ENCODE measurements at places on chromosomes 2 and 18.

DNA sequence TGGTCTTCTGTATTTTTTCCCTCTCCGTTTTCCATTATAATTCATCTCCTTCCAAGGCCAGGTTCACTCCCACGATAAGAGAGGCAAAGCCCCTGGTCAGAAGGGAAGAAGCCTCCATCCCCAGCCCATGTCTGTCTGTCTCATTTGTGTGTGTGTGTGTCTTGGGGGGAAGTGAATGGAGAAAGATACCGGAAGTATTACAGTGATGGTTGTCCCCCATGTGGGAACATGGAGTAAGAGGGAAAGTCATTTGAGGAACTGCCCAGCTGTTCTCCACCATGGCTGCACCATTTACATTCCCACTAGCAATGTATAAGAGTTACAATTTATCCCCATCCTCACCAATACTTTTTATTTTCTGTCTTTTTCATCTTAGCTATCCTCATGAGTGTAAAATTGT, 113.6 kb upstream of the ATP8B1 start:
- DNase-seq: no peak

DNA sequence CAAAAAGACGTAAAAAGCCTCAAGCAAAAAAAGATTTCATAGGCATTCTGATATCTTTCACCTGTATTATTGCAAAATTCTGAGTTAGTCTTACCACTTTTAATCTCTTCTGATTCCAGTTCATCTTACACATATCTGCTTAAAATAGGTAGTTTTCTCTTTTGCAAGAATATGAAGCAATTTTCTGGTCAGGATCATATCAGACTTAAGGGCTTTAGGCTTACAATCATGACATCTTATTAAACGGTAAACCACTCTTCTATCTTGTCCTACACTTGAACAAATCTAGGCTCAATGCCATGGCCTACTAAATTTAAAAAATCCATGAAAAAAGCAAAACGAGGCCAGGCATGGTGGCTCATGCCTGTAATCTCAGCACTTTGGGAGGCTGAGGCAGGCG, 50.1 kb upstream of the GAREM1 start:
- no peak for DNase-seq

DNA sequence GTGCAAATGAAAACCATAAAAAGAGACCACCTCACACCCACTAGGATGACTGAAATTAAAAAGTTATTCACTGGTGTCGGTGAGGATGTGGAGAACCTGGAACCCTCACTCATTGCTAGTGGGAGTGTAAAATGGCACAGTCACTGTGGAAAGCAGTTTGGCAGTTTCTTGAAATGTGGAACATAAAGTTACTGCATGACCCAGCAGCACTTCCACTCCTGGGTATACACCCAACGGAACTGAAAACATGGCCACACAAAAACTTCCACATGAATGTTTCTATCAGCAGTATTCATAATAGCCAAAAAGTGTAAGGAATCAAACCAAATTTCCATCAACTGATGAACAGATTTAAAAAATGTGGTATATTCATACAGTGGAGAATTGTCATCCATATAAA, 65.1 kb upstream of the SLC66A3 start:
- no peak for DNase-seq

DNA sequence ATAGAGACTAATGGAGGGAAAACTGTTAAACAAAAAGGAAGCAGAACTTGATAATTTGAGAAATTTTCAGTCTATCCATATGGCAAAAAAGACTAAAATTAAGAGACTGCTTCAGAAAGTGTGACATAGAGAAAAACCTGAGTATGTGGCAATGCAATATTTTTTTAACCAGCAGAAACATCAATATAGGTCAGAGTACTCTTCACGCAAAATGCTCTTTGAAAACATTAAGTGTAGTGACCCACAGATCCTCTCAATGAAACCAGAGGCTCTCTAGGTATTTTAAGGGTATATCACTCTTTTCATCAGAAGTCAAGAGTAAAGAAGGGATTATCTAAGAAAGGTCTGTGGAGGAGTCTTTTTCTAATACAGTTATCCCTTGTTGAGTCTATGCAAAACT, 1394.8 kb downstream of the DSC3 start:
- DNase-seq: no peak

DNA sequence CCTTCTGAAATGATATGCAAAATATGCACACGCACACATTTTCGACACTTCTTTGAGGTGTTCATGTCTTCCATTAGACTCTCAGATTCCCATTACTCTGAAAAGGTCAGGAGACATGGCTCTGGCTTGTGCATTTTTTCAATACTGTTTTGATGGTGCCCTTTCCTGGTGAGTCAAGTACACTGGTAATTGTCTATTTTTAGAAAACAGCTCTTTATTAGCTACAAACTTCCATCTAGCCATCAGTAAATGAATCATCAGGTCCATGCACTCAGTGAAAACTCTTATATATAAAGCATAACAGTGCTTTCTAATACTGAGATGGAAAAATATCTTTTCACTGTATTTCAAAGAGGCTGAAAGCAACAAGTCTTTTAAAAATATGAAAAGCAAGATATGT, 194.9 kb downstream of the GALNT1 start:
- DNase-seq: no peak

- no peak for DNase-seq
Observed at GRCh38 chr2:99806758-99807157, 316.9 kb upstream of the REV1 start.

DNA sequence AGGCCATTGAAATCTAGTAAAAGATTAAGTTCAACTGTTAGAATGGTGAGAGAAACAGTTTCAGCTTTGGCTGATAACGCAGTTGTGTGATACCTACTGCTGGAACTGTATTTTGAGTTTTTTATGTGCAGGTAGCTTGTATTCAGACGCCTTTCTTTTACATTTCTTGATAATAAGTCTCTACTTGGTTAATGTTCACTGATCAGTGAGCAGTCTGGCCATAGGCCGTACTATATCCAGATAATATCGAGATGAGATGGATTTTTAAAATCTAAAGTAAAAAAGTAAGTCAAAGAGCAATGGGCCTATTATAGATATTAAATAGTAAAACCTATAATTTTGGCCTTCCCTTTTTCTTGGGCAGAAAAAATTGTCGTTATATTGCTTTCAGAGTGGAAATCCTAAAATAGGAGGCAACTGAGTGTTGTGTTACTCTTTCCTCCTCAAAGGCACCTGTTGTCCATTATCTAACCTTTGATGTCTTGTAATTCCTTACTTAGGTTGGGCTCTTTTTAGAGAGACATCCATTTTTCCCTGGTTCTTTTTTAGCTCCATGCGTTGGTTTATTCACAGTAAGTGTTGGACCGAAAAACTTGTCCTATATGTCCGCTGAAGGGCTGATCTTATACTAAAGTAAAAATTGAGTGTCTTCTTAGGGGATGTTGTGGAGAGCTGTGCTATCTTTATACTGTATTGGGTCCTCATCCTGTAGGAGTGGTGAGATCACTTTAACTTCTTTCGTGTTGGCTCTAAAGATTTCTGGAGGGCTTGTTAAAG, 1.7 kb downstream of the EML4 start:
- DNase-seq: no peak

GRCh38 chr2:33086400-33087015, 139.8 kb downstream of the LTBP1 start:
- no peak for DNase-seq

- no peak for DNase-seq
Observed at GRCh38 chr18:78664848-78665247, 314.8 kb upstream of the SALL3 start.

DNA sequence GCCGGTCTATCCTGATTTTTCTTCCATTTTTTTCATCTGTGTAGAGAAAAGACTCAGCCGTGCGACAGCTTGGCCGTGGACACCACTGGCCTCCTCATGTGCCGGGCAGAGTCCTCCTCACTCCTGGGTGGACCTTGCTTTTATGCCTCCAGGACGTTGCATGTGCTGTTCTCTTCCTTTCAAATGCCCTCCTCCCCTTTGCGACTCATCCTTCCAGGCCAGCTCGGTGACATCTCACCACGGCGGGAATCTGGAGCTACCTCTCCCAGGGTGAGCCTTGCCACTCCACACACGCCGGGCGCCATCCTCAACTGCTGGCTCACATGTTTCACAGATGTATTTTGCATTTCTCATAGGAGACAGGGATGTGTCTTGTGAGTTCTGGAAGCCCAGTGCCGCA, 198.5 kb upstream of the HDAC4 start:
- DNase-seq: no peak

DNA sequence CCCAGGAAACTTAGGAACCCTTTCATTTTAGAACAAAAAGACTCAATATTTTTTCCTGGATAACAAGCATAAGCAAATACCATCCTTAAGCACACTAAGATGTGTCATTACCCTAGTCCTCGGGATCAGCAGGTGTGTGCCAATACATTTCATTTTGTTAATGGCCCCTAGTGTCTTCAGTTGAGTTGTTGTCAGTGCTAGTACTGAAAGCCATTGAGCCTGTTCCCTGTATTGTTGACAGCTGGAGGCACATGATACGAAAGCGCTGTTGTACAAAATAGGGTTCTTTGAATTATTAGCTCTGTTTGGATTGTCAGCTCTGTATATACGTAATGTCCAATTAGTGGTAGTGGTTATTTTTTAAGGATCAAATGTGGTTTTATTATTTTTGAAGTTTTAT, 29.5 kb downstream of the VAPA start:
- no peak for DNase-seq

GRCh38 chr2:29039718-29040480, 34.4 kb downstream of the PCARE start:
- DNase-seq: no peak

GRCh38 chr2:157747695-157748370, 119.2 kb upstream of the ACVR1C start:
- no peak for DNase-seq

GRCh38 chr18:57107140-57107832, 39.6 kb upstream of the BOD1L2 start:
- no peak for DNase-seq

DNA sequence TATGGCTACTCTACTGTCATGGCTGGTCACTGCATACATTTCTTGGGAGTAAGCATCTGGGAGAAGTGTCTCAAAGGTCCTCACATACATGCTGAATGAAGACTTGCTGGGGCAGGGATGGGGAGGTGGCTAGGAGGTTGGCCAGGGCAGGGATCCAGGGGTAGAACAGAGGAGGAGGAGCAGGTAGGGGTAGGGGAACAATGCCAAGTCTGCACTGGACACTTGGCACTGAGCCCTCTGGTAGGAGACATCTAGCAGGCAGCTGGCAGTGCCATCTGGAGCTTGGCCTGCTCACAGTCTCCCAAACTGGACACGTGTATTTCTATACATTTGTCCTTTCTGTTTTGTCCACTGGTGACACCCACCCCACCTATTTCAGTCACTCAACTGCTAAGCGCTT, 62.7 kb upstream of the REV1 start:
- DNase-seq: no peak

- DNase-seq: no peak
Observed at GRCh38 chr18:36350839-36351469, 53.4 kb downstream of the FHOD3 start.

DNA sequence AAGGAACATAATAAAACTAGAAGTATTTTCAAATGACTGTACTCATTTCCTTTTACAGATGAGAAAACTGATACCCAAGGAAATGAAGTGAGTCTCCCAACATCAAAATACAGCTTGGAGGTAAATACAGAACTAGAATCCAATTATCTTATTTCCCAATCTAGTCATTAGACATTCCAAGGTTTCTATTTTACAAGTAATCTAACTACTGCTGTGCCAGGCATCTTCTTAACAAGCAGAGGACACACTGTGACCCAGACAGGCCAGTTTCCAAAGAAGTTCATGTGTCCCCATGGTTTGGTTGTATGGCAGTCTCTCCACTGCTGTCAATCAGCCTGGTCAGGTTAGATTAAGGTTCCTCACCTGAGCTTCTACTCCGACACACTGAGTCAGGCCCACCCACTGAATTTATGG, 143.5 kb downstream of the THADA start:
- DNase-seq: no peak

DNA sequence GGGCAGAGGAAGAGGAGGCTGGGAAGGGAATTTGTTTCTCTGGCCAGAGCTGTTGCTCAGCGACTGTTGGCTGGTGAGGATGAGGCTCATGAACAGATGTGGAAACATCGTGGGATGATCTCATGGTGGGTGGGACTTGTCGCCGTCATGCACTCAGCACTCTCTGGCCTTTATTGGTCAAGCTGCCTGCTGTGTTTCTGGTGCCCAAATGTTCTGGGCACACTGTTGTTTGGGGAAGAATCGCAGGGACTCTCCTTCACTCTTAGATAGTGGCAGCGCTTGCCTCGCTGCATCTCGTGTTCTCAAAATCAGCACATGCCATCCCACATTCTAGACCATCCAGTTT, 145.6 kb downstream of the AGAP1 start:
- no peak for DNase-seq

DNA sequence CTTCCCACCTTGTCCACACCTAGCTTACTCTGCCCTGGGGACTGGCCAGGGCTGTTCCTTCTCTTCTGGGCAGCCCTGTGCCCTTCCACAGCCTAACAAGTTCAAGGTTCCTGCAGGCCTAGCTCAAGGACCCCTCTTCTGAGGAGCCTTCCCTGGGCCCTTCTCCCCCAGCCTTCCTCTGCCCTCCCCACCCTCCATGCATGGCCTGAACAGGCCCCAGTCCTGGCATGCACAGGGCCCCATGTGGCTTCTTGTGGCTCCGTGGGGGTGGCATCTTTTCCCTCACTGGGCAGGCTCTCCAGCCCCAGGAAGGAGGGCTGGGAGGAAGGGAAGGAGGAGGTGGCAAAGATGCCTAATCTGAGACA, 162.9 kb downstream of the CELF4 start:
- DNase-seq: no peak

GRCh38 chr2:181123798-181124231, 143.4 kb downstream of the UBE2E3 start:
- peak; percentile 15 for DNase-seq

DNA sequence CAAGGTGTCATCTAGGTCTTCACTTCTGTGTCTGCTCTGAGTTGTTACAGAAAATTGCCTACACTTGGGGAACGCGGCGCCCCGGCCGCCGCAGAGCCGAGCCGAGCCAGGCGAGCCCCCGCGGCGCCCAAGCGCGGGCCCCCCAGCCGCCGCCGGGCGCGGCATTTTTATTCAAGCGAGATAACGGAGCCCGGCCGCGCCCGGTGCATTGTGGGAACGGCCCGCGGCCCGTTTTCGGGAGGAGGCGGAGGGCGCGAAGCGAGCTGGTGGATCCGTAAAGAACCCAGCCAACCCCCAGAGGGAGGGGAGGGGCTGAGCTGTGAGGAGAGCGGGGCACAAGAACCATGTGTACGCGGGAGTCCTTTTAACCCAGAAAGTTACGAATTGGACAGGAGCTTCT, 191.8 kb downstream of the FTCDNL1 start:
- DNase-seq: no peak
